Kasumi-1 (cell line): ENCODE measurements at places on chromosomes 16 and 17.

DNA sequence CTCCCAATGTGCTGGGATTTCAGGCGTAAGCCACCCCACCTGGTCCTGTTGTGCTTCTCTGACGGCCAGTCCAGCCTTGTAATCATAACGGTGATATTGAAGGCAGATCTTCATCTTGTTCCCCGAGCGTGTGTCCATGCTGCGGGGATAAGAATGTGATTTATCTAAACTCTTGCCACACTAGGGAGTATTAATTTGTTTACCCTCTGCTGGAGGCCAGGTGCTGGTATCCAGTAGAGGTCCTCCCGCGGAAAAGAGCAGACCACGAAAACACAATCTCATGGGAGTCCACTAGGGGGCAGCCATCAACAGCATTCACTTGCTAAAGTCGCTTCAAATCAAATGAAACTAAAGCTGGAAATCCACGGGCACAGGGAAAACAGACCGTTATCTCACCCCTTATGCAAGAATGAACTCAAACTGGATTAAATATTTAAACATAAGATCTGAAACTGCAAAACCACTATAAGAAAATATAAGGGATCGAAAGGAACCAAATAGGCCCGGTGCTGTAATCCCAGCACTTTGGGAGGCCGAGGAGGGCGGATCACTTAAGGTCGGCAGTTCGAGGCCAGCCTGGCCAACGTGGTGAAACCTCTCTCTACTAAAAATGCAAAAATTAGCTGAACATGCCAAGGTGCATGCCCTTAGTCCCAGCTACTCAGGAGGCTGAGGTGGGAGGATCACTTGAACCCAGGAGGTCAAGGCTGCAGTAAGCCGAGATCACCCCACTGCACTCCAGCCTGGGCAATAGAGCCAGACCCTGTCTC is 22.3 kb upstream of the RBBP6 start:
- peak; percentile 35 for DNase-seq

GRCh38 chr17:80967404-80967872 is 24.2 kb upstream of the CHMP6 start:
- no peak for DNase-seq

DNA sequence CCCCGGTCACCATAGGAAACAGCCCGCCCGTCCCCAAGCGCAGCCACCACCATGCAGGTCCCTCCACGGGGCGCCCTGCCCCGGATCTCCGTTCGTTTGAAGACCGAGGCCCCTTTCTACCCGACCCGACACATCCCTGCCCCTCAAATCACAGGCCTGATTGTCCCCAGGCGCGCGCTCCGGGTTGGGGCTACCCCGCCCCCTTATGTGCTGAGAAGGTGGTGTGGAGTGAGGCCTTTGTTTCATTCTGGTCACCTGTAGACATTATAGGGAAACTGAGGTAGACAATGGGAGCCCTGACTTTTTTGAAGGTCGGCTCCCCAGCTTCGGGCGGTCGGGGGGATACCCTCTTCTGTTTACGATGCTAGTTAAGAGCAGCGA is 763 bp upstream of the ACTG1 start:
- DNase-seq, result peak; percentile 76

DNA sequence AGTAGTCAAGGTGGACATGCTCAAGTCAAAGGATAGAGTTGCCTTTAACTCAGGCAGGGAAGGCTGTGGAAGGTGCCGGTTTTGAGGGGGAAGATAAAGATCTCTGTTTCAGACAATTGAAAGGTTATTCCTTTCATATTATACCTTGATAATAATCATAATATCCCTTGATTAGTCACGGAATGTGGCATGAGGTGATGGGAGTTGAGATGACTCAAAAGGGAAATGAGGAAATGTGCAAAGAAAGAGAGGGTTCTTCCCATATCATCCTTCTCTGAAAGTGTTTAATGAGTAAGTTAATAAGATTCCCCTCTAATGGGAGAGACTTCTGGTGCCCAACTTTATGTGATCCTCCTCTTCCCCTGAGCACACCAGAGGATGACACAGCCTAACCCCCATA is 43.1 kb upstream of the HS3ST2 start:
- DNase-seq, result no peak

DNA sequence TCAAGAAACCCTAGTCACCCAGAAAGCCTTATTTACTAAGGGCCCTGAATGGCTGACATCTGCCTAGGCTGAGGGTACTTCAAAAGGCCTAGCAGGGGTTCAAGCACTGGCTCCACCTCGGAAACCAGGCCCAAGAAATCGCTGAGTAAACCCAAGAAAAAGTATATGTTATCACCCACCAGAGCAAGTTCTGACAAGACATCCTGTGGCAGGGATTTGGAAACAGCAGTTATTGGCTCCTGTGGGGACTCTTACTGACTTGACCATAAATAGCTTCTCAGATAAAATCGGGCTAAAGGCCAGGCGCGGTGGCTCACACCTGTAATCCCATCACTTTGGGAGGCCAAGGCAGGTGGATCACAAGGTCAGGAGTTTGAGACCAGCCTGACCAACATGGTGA is 12.2 kb downstream of the ATP6V0D1 start:
- no peak for DNase-seq

GRCh38 chr16:79131321-79132075 is 469.0 kb downstream of the MAF start:
- DNase-seq, result no peak

- no peak for DNase-seq
These were observed 22.1 kb downstream of the COX10 start for GRCh38 chr17:14091367-14091766.

GRCh38 chr16:71895679-71896365 is 491 bp downstream of the IST1 start:
- DNase-seq, result peak; percentile 43

DNA sequence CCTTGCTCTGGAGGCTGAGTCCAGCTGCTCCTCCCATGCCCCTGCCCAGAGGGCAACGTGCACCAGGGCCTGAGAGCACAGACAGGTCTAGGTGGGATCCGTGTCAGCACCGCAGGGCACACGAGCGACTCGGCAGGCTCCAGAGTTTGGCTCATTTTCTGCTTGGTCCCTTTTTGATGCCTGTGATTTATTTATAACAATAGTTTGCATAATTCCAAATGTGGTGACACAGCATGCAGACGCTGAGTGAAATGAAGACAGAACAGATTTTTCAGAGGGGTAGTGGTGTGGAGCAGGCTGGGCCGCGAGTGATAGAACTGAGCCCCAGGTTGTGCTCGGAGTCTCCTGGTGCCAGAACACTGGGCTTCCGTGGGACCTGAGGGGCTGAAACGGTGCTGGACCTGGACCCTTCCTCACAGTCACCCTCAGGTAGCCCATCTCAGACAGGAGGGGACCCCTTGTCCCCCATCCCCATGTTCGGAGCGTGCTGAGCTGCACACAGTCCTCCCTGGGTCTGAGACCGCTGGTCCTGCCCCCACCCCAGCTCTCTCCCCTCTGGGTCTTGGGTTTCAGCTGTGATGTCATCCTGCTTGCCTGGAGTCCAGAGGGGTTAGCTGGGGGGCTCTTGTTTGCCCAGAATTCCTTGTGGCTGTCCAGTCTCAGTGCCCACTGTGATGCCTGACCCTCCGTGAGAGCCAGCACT is 95.9 kb downstream of the METRNL start:
- no peak for DNase-seq

DNA sequence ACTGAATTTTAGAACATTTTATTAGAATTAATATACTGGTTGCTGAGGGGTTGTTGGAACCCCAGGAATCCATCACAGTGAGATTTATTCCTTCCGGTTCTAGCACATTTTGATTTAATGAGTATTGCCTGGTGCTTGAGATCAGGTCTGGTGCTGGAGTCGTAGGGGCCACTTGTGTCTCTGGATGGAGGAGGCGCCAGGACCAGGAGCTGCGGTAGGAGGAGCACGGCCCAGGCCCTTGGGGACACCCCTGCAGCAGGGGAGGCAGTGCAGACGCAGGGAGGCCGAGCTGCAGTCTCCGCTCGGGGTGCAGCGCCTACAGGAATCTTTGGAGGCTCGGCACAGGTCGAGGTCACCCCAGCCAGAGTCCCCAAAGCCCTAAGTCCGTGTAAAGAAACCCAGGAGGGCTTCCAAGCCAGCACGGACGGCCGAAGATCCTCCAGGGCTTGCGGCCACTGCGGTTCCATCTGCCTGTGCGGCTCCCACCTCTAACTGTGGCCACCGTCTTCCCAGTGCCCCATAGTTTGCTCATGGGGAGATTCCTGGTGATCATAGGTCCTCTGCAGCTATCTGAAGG is 66.2 kb upstream of the CREBBP start:
- no peak for DNase-seq

GRCh38 chr17:73593249-73593965 is 50.8 kb downstream of the SDK2 start:
- no peak for DNase-seq

- DNase-seq, result peak; percentile 47
These were observed 37.7 kb downstream of the RNF135 start for GRCh38 chr17:31008374-31009041.

DNA sequence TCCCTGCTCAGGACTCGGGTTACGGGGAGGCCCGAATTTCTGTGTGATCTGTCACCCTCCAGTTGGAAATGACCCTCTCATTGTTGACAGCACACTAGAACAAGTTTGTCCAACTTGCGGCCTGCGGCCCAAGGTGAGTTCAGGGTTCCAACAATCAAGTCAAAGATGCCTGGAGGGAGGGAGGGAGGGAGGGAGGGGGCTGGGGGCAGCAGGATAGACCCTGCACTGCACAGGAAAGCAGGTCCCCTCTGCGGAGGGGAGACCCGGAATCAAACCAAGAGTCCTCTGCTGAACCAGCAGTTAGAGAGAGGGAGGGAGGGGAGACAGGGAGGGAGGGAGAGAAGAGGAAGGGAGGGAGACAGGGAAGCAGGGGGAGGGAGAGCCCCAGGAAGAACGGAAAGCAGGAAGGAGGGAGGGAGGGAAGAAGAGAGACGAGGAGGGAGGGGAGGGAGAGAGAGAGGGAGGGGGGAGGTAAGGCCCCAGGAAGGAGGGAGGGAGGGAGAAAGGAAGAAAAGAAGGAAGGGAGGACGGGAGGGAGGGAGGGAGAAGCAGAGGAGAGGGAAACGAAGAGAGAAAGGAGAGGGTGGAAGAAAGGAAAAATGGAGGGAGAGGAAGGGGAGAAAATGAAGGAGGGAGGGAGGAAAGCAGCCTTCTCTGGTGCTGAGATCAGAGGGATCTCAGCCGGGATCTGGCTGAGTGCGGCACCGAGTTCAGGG is 96.7 kb upstream of the CDH5 start:
- DNase-seq, result no peak

- DNase-seq, result no peak
These were observed 258.8 kb upstream of the CDH5 start for GRCh38 chr16:66107661-66108060.

DNA sequence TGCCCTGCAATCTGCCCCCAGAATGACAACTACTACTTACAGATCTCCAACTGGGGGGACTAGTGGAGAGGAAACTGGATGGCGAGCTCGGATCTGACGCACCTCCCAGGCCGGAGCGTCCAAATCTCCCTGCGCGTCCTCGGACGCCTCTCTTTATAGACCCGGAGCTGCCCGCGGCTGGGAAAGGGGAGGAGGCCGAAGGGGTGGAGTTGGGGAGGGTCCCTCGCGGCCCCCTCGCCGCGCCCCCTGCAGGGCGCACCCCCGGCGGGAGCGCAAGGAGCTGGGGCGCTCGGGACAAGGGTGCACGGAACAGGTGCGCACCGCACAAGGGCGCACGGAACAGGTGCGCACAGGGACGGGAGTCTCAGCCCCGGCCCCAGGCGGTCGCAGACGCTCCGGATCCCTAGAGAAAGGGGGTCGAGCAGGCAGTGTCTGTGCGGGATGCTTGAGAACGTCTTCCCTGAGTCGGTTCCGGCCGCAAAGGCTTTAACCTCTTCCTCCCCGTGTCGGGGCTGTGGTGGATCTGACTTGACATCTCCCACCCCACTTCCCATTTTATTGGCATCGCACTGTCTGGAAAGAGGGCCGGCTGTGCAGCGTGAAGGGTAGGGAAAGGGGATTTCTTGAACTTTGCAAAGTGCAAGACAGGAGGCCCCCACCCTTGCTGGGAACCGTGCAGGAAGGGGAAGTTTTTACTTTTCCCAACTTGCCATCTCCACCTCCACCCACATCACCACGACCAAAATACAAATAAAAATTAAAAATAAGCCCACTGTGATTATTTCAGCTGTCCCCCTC is at the start of gene MYH11:
MYH11 (minus strand) TSS at position 128 of the 798 bp plus-strand sequence. CDS start 18,776 bp downstream, outside the sequence.
- DNase-seq, result no peak

- DNase-seq, result no peak
These were observed 30.9 kb downstream of the DCAKD start for GRCh38 chr17:45020354-45021138.

GRCh38 chr17:42651392-42651791 is 7.7 kb upstream of the TUBG2 start:
- no peak for DNase-seq

- DNase-seq, result no peak
These were observed 137.0 kb downstream of the ANKFN1 start for GRCh38 chr17:56290101-56290801.

DNA sequence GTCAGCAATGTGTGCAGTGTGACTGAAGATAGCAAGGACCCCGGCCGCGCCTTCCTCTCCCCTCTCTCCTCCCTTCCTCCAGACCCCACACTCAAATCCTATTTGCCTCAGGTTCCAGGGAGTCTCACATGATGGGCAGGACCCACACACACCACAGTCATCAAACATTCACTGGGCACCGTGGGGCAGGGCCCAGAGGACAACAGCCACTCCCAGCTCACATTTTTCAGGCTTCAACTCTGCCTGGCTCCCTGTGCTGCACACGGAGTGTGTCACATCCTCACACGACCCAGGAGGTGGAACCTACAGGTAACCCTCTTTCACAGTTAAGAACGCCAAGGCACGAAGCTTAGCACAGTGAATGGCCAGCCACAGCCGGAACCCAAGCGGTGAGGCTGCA is 30.5 kb downstream of the PEMT start:
- no peak for DNase-seq

- no peak for DNase-seq
These were observed 50.9 kb upstream of the ZNF629 start for GRCh38 chr16:30837904-30838303.

- DNase-seq, result no peak
These were observed 37.0 kb downstream of the NPLOC4 start for GRCh38 chr17:81599719-81600486.

GRCh38 chr16:86070484-86070883 is 171.5 kb downstream of the IRF8 start:
- no peak for DNase-seq

GRCh38 chr16:70686376-70687101 is 686 bp upstream of the MTSS2 start:
- DNase-seq, result no peak

- DNase-seq, result no peak
These were observed 58.9 kb upstream of the LRRC37A3 start for GRCh38 chr17:64978138-64978537.

GRCh38 chr16:57591086-57591869 is 37.2 kb upstream of the ADGRG1 start:
- peak; percentile 73 for DNase-seq

- no peak for DNase-seq
These were observed 238.5 kb downstream of the SOX9 start for GRCh38 chr17:72359274-72359673.
